ENCODE measurements at places on chromosomes 2 and 18. TPM values are rescaled to one million over a fixed set of nuclear protein-coding genes. Genes with fewer than 3 reads are reported as not detected.

TTN gene
- polyA plus RNA-seq = 0.04 TPM

RUFY4 gene
- 0.09 TPM for polyA plus RNA-seq

ASB18 gene
- not detected for polyA plus RNA-seq

WDR43 gene
- polyA plus RNA-seq = 17.7 TPM

CCDC74A gene
- 21.3 TPM for polyA plus RNA-seq

SCG2 gene
- 3.5 TPM for polyA plus RNA-seq

ALK gene
- polyA plus RNA-seq = 0.29 TPM

TMEM169 gene
- 0.65 TPM for polyA plus RNA-seq

KCNG2 gene
- 0.46 TPM for polyA plus RNA-seq

ZC3H6 gene
- 3.3 TPM for polyA plus RNA-seq

GRCh38 chr2:32172870-32173269 is 7.2 kb downstream of the SLC30A6 start:
- DNase-seq = no peak

- no peak for DNase-seq
Observed at GRCh38 chr2:223068071-223068470, 16.1 kb downstream of the KCNE4 start.

DNA sequence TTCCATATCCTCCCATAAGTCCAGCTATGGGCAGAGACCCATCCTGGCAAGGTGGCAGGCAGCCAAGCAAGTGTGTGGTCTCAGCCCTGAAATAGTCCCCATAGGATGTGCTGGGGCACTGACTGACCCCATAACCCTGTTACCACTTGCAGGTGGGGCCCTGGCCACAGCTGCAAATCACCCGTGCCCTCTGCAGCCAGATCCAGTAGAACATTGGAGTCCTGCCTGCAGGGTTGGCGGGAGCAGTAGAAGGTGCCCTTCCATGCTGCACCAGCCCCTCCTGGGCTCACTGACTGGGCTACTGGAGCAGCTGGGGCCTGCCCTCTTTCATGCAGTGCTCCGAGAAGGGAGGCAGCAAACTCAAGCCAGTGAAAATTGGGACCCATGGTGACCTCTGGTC is 112.6 kb upstream of the MCFD2 start:
- DNase-seq = no peak

DNA sequence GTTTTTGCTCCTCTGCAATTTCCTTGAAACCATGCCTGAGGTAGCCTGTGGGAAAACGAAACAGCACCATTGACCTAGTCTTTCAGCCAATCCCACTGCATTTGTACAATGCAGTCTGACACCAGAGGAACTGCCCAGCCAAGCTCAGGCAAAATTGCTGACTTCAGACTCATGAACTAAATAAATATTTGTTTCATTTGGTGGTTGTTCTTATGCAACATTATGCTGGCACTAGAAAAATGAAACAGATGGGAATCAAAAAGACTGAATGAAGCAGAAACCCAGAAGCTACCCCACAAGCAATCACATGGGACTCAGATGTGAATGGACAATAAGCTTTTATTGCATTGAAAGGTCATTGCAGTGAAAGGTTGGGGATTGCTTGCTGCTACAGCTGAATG is 1.7 kb downstream of the NAT8 start:
- peak; percentile 2 for DNase-seq

DNA sequence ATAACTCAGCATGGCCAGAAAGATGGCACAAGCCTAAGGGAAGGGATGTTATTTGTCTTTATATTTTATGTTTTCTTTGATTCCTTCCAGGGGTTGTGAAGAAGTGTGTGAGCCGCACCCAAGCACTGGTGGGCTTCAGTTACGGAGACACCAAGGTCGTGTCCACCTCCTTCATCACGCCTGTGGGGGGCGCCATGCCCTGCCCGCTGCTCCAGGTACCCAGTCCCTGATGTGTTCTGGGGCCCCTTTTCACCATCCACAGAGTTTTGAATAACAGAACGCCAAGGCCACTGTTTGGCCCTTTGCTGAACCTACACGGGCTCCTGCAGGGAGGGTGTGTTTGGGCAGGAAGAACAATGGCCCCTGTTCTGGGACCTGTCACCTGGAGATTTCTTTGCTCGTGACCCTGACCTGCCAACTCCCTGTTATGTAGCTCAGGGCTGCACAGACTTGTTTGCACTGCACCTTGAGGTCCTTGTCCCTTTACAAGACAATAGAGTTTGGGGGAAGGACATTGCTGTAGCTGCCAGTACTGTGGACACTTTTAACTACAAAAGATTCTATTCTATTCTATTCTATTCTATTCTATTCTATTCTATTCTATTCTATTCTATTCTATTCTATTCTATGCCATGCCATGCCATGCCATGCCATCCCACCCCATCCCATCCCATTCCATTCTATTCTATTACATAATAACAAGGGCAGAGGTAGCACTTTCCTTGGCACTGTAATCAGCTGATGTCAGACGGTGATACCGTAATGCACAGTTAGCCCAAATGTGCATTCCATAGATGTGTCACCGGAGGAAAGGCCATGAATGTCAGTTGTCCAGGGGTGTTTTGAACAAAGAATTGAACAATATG is 48.2 kb upstream of the CNGA3 start:
- no peak for DNase-seq

DNA sequence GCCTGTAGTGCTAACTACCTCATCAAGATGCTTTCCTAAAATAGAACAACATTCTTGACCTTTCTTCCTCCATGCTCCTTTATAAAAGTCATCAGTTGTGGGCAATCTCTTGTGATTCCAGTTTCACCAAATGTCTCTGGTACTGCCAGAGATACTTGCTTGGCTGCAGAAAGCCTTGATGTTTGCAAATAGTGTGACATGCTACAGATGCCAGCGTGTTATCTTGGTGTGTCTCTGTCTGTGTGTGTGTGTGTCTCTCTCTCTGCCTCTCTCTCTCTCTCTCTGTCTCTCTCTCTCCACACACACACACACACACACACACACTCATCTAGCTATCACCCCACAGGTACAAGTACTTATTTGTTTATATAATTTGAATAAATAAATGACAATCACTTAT is 146.9 kb downstream of the CCDC102B start:
- no peak for DNase-seq

GRCh38 chr2:238754259-238754658 is 93.6 kb upstream of the TWIST2 start:
- no peak for DNase-seq

DNA sequence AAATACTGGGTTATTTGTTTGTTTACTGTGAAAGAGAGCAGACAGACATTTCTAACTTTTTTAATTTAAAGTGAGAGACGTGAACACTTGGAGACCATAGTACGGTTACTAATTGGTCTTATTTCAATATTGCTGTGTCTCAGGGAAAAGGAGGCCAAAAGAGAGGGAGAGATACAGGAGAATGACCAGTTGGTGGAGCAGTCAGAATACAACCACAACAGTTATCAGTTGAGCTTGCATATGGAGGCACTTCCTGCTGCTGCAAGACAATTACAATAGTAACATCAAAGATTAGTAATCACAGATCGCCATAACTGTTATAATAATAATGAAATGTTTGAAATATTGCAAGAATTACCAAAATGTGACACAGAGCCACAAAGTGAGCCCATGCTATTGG is 58.2 kb downstream of the TWSG1 start:
- DNase-seq = no peak

GRCh38 chr2:134360745-134361487 is 107.0 kb downstream of the MGAT5 start:
- no peak for DNase-seq

DNA sequence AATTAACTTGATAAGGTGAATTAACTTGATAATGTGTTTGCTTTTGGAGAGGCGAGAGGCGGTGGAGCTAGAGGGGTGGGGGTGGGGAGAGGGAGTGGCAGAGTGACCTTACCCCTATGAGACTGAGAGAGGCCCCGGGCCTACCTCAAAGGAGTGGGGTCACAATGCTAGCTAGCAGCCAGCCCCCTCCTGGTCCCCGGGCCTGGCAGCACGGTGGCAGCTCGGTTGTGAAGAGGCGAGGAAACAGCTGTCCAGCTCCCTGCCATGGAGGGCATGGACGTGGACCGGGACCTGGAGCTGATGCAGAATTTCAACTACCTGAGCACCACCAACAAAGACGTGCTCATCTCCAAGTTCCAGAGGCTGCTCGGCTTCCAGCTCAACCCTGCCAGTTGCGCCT is 123.9 kb downstream of the RGPD3 start:
- DNase-seq = no peak

DNA sequence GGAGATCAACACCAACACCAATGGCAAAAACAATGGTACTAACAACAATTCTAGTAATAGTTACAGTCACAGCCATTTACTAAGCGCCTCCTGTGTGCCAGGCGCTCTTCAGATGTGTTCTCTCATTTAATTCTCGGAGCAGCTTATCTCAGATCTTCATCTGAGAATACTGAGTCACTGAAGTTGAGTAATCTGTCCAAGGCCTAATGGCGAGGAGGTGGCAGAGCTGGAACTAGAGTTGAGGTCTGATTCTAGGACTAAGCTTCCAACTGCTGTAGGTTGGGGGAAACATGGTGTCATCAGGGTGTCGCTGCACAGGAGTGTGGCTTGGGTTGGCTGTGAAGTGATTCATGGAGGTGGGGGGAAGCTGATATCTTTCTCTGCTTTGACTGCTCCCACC is 156.1 kb downstream of the DYSF start:
- no peak for DNase-seq

DNA sequence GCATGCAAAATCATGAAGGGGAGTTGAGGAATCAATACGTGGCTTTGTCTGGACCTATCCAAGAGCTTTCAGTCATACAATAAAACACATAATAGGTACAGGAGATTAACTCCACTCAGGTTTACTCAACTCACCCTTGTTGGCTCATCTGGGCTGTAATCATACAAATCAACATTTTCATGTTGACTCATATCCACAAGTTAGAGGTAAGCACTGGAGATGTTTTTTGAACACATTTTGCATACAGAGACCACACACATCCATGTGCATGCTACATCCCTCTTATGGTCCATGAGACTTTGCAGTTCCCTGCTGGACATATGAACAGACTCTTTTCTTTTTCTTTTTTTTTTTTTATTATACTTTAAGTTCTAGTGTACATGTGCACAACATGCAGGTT is 336.9 kb upstream of the PIK3C3 start:
- no peak for DNase-seq

GRCh38 chr2:205612636-205613035 is 69.7 kb upstream of the NRP2 start:
- DNase-seq = no peak

DNA sequence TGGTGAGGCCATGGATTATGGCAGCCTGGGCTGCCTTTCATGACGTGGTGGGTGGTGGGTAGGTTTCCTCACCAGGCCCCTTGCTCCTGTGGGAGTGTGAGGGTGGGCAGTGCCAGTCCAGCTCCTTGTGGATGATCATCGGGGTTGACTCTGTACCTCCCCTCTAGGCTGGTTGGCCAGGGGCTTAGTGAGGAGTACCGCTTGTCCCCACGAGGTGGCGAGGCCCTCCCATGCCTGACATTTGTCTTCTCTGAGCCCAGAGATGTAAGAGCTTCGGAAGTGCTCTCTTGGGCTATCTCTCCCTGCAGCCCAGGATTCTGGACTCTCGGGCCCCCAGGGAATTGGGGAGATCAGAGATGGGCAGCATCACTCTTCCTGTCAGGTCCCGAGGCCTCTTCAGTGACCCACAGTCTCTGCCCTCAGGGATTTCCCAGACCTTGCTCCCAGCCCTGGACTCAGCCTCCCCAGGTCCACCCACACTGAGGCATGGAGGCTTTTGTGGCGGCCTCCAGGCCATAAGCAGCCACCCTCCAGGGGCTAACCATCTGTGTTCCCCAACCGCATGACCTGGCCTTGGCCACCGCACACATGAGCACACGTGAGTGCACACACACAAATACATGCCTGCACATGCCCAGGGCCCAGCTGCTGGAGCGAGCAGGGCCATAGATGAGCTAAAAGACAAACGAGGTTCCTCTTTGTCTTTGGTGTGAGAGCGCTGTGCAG is 6.5 kb downstream of the SPR start:
- no peak for DNase-seq

- DNase-seq = no peak
Observed at GRCh38 chr2:138829326-138829919, 49.2 kb upstream of the NXPH2 start.

- no peak for DNase-seq
Observed at GRCh38 chr2:146540271-146540932, 1304.4 kb upstream of the ACVR2A start.

GRCh38 chr2:112121682-112122254 is 16.4 kb upstream of the FBLN7 start:
- DNase-seq = peak; percentile 23

DNA sequence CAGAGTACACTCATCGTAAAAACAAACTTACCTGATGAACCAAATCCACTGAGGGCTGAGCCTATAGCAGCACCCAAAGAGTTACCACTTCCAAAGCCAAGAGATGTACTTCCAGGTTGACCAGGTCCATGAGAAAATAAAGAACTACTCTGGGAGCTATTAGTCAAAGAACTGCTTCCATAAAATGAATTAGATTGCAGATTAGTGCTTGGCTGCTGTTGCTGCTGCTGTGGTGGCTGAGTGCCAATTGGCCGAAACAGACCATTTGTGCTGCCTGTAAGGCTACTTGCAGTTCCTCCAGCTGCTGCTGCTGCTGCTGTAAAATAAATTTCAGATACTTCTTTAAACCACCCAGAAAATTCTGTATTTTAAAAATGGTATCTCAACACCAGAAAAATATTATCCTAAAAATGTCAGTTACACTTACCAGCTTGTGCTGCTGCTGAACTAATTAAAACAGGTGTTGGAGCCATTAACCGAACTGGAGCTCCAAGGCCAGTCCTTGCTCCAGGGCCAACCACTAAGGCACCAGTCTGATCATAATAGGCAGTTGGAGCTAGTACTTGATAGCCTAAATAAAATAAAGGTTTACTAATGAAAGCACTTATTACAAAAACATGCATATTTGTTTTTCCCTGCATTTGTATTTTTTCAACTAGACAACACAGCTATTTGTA is 58.1 kb upstream of the SDC1 start:
- peak; percentile 53 for DNase-seq

DNA sequence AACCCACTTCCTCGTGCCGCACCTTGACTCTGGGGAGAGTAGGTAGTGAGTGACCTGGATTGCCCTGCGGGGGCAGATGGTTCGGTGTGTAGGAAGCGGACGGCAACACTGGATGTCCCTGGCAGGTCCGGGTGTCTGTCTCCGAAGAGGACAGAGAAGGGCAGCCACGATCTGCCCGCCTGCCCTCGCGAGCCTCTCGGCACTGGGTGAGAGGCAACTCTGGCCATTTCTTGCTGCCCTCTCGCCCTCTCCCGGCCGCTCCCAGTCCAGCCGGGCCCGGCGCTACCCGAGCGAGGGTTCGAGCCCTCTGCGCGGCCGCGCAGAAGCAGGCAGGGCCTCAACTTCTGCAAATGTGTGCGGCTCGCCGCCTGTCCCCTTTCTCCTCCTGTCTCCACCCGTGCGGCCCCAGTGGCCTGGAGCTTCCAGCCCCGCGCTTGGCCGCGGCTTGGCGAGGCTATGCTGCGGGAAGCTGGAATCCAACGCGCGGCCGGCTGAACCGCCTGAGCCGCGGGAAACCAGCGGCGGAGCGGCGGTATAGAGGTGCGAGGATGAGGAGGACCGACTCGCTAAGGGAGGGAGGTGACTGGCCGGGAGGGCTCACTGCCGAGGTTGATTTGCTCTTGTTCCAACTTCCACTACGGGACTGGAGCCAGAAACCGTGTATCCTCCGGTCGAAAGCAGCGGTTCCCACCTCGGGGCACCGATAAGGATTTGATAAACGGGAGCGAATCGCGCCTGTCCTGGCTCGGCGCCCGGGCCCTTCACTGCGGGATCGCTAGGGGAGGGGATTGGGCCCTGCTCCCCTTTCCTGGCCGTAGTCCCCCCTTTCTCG is 1.5 kb downstream of the EPAS1 start:
- no peak for DNase-seq

- no peak for DNase-seq
Observed at GRCh38 chr2:854460-854859, 96.2 kb upstream of the SNTG2 start.

GRCh38 chr18:36623681-36624190 is 205.1 kb downstream of the TPGS2 start:
- no peak for DNase-seq
